ENCODE measurements at places on chromosomes 7 and 10.

DNA sequence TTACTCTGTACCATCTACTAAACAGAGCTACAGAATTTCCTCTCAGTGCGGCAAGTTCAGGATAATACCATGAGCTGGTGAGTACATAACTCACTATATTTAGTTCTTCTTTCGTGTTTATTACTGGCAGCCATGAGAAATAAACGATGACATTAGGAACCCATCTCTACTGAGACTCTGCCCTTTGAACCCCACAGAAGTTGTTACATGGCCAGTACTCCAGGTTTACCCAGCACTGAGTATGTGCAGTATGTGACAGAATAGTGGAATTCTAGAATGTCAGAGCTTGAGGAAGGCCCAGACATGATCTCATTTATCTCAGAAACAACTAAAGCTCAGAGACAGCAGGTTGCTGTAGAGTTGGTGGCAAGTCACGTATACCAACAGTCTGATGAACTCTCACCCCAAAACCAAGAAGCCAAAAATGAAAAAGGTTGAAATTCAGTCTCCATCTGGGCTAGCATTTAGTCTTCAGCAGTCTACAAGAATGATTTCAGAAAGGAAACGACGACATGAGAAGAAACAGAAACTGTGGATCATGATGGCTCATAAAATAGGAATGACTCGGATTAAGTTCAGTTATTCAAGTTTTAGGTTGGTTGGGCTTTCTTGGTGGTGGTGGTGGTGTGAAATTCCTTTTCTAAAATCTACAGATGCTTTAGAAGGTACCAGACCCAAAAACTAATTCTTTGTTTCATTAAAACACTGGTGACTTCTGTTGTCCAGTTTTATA, 78.5 kb downstream of the SORBS1 start:
- DNase-seq: no peak

DNA sequence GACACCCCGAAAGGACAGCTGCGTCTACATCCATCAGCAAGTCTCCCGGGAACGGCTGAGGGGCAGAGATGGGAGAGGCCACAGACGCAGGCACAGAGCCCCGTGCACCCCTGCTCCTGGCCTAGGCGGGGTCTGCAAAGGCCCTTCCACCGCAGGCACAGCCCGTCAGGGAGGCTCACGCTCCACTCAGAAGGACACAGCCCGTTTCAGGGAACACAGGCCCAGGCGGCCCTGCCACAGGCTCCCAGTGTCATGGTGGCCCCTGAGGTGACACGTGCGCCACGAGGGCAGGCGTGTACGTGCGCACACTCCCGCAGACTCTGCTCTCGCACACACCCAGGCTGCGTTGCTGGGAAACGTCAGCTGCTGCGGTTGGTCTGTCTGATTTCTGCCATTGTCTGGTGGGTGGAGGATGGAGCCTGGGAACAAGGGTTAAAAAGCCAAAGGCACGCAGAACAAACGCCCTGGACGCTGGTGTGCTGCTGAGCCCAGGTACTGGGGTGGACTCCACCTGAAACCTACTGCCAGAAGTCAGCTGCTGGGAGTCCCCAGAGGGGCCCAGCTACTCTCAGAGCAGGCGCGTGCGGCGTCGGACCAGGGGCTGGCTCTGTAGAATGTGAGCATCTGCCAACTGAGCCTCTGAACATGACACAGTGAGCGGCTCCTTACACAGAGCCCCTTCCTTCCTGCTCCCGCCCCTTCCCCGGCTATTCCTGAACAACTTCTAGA, 13.1 kb downstream of the GPER1 start:
- DNase-seq: no peak

GRCh38 chr7:1357601-1358271, 101.5 kb downstream of the MICALL2 start:
- DNase-seq: no peak

DNA sequence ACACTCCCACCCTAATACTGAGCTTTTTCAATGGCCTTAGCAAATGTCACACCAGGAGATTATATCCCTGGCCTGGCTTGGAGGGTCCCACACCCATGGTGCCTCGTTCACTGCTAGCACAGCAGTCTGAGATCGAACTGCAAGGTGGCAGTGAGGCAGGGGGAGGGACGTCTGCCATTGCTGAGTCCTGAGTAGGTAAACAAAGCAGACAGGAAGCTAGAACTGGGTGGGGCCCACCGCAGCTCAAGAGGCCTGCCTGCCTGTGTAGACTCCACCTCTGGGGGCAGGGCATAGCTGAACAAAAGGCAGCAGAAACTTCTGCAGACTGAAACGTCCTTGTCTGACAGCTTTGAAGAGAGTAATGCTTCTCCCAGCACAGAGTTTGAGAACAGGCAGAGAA, 338.9 kb upstream of the MBL2 start:
- no peak for DNase-seq

GRCh38 chr10:12995425-12995861, 6.1 kb downstream of the CCDC3 start:
- no peak for DNase-seq

- no peak for DNase-seq
Observed at GRCh38 chr10:59894114-59894513, 12.2 kb downstream of the CCDC6 start.

DNA sequence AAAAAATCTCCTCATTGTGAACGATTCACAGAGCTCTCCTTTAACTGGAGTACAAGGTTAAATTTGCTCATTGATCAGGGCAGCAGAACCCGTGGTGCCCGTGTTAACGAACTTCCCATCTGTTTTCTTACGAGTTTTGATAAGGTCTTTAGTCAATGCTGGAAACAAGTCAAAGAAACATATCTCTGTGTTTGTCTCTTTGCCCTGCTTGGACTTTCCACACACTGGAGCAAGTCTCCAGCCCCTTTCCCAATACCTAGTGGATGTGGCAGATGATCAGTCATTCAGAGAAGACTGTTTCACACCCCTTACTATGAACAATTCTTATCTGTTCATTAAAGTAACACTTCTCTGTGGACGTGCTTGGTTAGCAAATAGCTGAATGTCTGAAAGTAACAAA, 121.3 kb downstream of the ARID5B start:
- no peak for DNase-seq

- no peak for DNase-seq
Observed at GRCh38 chr7:108132551-108133265, 2.5 kb upstream of the LAMB4 start.

DNA sequence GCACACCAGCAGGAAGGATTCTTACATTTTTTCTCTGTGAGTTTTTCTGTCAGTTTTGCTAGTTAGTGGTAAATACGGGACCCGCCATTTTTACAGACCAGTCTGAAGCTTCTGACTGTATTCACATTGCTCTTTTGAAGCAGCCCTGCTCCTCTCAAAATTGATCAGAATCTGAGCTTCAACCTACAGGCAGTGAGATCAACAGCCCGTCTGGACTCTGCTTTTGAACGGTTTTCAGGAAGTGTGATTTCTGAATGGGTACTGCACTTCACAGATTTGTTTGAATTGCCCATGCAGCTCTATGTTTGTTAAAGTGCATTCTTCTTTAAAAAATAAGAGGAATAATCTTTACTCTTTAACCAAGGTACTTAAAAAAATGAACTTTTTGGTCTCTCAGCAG, 8.9 kb downstream of the PURB start:
- no peak for DNase-seq

GRCh38 chr7:801940-802381, 30.3 kb upstream of the SUN1 start:
- DNase-seq: no peak

DNA sequence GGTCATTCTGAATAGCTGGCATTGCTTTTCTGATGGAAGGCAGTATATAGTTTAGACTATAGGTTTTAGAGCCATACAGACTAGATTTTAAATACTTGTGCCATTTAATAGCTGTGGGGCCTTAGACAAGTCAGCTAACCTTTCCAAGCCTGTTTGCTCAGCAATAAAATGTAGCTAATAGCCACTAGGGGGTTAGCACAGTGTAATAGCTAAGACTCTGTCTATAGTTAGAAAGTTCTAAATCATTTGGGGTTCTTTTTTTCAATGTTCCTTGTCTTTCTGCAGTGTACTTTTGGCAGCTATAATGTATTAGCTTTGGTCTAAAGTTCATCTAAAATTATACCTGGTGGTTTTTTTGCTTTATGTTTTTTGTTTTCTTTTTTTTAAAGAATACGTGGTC, 7.5 kb upstream of the KIFBP start:
- no peak for DNase-seq

GRCh38 chr10:43796781-43797180, 148.1 kb upstream of the ZNF32 start:
- DNase-seq: no peak
